ENCODE measurements at places on chromosomes 12 and 14. TPM values are rescaled to one million over a fixed set of nuclear protein-coding genes. Genes with fewer than 3 reads are reported as not detected.

SLC11A2 gene
- 60.9 TPM for total RNA-seq

SIX6 gene
- not detected for total RNA-seq

NELL2 gene
- not detected for total RNA-seq

FSCB gene
- not detected for total RNA-seq

C3AR1 gene
- not detected for total RNA-seq

IL23A gene
- 0.61 TPM for total RNA-seq

SLC24A4 gene
- total RNA-seq = not detected

KITLG gene
- 4.8 TPM for total RNA-seq

- H3K4me3 ChIP-seq = no peak overlapping the region
- no peaks in the 10 kb centered on the region for H3K36me3 ChIP-seq
- no peak overlapping the region for H3K27ac ChIP-seq
Observed at GRCh38 chr12:52364901-52365489, 2.3 kb downstream of the KRT85 start.

DNA sequence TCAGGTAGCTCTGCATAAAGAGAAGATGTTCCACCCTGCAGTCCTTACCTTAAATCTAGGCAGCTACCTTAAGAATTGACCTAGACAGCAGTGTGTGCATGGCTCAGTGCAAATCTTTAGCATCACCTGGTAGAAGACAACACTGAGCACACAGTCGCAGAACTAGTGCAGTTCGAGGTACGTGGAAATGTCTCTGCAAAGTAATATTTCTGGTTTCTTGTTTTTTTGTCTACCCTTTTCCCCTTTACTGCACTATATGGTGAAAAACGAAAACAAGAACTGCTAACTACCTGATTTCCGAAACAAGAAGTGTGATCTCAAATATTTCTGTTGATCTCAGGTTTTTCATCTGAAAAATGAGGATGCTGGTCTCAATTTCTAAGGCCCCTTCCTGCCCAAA lies 82.5 kb downstream of the ETV6 start:
- H3K4me3 ChIP-seq = no peak overlapping the region
- H3K36me3 ChIP-seq = no peaks in the 10 kb centered on the region
- H3K27me3 ChIP-seq = no peaks in the 10 kb centered on the region
- peaks cover 18% of the 10 kb centered on the region for H3K4me1 ChIP-seq

- peak overlapping the region; percentile 66 for H3K27ac ChIP-seq
- H3K4me3 ChIP-seq = no peak overlapping the region
- peaks cover 10% of the 10 kb centered on the region for H3K36me3 ChIP-seq
- no peaks in the 10 kb centered on the region for H3K27me3 ChIP-seq
- peak; percentile 96 for DNase-seq
Observed at GRCh38 chr14:68941820-68942219, 37.3 kb downstream of the ACTN1 start.

DNA sequence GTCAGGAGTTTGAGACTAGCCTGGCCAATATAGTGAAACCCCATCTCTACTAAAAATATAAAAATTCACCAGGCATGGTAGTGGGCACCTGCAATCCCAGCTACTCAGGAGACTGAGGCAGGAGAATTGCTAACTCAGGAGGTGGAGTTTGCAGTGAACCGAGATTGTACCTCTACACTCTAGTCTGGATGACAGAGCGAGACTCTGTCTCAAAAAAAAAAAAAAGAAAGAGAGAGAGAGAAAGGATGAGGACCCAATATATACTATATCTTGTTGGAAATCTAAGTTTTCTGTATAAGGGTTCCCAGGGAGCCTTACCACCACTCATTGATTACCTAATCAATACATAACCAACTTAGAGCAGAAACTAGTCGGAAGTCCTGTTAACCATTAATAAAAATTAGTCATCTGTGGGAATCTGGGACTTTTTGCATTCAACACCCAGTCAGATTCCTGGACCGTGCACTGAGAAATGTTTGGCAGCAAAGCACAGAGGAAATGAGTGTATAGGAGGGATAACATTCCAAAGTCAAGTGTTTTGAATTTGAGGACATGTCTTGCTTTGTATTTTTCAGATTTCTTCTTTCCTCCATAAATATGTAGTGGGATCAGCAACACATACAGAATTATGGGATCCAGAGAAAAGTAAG lies 44.8 kb upstream of the NR2C1 start:
- peak overlapping the region; percentile 70 for H3K27ac ChIP-seq
- H3K36me3 ChIP-seq = peaks cover 16% of the 10 kb centered on the region
- H3K4me1 ChIP-seq = peaks cover 28% of the 10 kb centered on the region

DNA sequence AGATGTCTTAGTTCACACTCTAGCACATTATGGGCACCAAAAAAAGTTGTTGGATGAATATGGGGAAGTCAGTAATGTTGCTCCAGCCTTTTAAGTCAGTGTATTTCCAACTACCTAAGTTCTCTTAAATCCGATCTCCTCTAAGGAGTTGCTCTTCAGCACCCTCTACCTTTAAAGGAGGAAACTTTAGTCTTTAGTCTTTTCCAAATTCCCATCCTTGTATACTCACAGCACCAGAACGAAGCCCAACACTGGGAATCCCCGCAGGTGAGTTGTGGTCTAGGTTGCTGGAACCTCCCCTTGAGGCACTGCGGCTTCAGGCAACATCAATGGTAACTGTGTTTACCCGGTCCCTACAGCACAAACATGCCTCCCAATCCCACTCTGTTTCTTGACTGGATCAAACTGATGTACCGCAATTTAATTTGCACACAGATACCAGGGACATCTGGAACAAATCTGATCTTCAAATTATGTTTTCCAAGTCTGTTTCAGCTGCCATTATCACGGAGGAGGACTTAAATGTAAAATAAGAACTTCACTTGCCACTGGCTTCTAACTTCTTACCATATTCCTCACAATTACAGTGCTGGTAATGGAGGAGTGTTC lies 179.0 kb downstream of the FOXN3 start:
- no peaks in the 10 kb centered on the region for H3K4me1 ChIP-seq
- DNase-seq = peak; percentile 24
- H3K4me3 ChIP-seq = no peak overlapping the region
- no peak overlapping the region for H3K27ac ChIP-seq
- H3K27me3 ChIP-seq = no peaks in the 10 kb centered on the region

DNA sequence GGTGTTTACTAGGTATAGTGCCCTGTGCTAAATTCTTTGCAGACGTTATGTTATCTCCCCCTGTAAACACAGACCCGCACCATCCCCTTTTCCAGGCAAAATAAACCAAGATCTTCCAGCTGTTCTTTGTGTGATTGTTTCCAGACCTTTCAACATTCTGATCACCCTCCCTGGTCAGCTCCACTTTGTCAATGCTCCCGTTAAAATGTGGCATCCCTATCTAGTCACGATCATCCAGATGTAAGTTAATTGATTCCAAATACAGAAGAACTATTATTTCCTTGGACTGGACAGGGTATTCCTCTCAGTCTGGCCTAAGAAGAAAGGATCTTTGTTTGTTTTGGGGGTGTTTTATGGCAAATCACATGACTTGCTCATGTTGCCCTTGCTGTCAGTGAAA lies 127.6 kb upstream of the ARID2 start:
- no peak overlapping the region for H3K4me3 ChIP-seq
- no peaks in the 10 kb centered on the region for H3K36me3 ChIP-seq
- no peaks in the 10 kb centered on the region for H3K27me3 ChIP-seq
- no peak for DNase-seq

- H3K27me3 ChIP-seq = peaks cover 70% of the 10 kb centered on the region
- H3K27ac ChIP-seq = peak overlapping the region; percentile 4
- H3K4me3 ChIP-seq = no peak overlapping the region
- no peaks in the 10 kb centered on the region for H3K4me1 ChIP-seq
- DNase-seq = no peak
Observed at GRCh38 chr12:130982565-130983225, 29.0 kb downstream of the ADGRD1 start.

DNA sequence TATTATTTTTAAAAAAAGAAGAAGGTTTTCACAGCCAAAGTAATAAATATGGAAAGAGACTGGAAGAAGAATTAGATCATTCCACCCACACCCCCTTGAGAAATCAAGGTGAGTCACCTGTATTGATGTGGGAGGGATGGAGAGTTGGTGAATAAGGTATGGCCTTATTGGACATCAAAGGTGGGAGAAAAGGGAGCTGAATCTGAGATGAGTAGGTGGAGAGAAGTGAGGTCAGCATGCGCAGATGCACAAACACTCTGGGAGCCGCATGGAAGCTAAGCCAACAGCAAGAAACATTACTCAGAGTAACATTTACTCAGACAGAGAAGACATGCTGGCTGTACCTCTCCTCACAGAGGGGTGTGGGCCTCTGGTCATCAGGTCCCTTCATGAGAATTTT lies 113.1 kb upstream of the FOXG1 start:
- no peaks in the 10 kb centered on the region for H3K36me3 ChIP-seq
- peak; percentile 87 for DNase-seq
- peak overlapping the region; percentile 2 for H3K4me3 ChIP-seq
- peaks cover 37% of the 10 kb centered on the region for H3K4me1 ChIP-seq

GRCh38 chr12:2783936-2784600 lies 10.7 kb upstream of the FKBP4 start:
- H3K4me1 ChIP-seq = peaks cover 6% of the 10 kb centered on the region
- H3K27ac ChIP-seq = no peak overlapping the region
- H3K27me3 ChIP-seq = peaks cover 80% of the 10 kb centered on the region

GRCh38 chr14:28983279-28983678 lies 216.7 kb downstream of the FOXG1 start:
- no peak for DNase-seq
- peaks cover 100% of the 10 kb centered on the region for H3K27me3 ChIP-seq
- no peak overlapping the region for H3K4me3 ChIP-seq
- no peak overlapping the region for H3K27ac ChIP-seq

DNA sequence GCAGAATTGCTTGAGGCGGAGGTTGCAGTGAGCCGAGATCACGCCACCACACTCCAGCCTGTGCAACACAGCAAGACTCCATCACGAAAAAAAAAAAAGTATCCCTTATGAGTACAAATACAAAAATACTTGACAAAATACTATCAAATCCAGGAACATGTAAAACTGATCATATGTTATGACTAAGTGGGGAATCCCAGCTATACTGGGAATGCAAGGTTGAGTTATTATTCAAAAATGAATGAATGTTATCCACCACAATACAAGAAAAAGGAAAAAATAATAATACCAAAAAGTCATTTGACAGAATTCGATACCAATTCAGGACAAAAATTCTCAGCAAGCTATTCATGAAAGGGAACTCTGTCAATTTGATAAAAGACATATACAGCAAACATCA lies 32.6 kb downstream of the MOK start:
- H3K4me1 ChIP-seq = peaks cover 5% of the 10 kb centered on the region
- H3K4me3 ChIP-seq = no peak overlapping the region
- no peaks in the 10 kb centered on the region for H3K27me3 ChIP-seq
- no peak for DNase-seq

- no peaks in the 10 kb centered on the region for H3K36me3 ChIP-seq
- no peak overlapping the region for H3K4me3 ChIP-seq
- no peaks in the 10 kb centered on the region for H3K4me1 ChIP-seq
- no peak overlapping the region for H3K27ac ChIP-seq
- DNase-seq = no peak
Observed at GRCh38 chr14:64281805-64282204, 12.4 kb downstream of the ESR2 start.

DNA sequence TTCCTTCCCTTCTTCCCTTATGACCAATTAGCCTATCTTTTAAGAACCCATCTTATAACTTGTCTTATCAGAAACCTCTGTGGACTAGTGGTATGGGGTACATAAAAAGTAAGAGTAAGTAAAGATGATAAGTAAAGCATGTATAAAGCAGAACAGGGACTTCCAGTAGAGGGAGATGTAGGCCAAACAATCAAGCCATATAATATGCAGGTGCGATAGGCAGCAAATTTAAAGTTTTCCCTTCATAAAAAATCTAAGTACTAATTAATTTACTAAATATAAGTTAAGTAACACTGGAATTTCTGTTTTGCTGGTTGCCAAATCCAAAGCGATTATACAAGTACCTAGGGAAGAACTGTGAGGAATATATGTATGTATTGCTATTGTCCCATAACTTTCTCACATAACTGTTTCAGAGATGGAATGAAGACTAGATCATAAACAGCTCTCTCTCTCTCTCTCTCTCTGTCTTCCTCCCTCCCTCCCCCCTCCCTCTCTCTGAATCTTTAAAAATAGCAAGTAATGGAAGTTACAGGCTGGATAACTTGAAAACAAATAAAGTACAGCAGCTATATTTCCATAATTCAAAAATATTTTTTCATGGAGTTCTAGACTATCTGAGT lies 25.7 kb downstream of the METTL25 start:
- H3K4me1 ChIP-seq = no peaks in the 10 kb centered on the region
- H3K36me3 ChIP-seq = no peaks in the 10 kb centered on the region
- DNase-seq = peak; percentile 51
- no peaks in the 10 kb centered on the region for H3K27me3 ChIP-seq
- H3K4me3 ChIP-seq = no peak overlapping the region
- H3K27ac ChIP-seq = no peak overlapping the region

- H3K27ac ChIP-seq = no peak overlapping the region
- no peak for DNase-seq
- H3K36me3 ChIP-seq = no peaks in the 10 kb centered on the region
Observed at GRCh38 chr12:52189376-52190174, 2.2 kb downstream of the KRT80 start.

- no peaks in the 10 kb centered on the region for H3K36me3 ChIP-seq
- DNase-seq = no peak
- no peaks in the 10 kb centered on the region for H3K27me3 ChIP-seq
- H3K4me1 ChIP-seq = peaks cover 19% of the 10 kb centered on the region
- no peak overlapping the region for H3K4me3 ChIP-seq
Observed at GRCh38 chr14:96103560-96104460, 64.6 kb downstream of the C14orf132 start.

GRCh38 chr12:132828706-132829534 lies at the start of gene GOLGA3:
Gene GOLGA3, minus strand, starts transcription at chr12:132828869. Its CDS starts 6,741 bp downstream, at chr12:132822128.
- H3K4me1 ChIP-seq = peaks cover 10% of the 10 kb centered on the region
- peak within 1 kb of the TSS; percentile 100 for H3K27ac ChIP-seq
- peaks cover 47% of the 10 kb centered on the region for H3K36me3 ChIP-seq
- H3K4me3 ChIP-seq = peak within 1 kb of the TSS; percentile 94
- no peaks in the 10 kb centered on the region for H3K27me3 ChIP-seq

- peaks cover 53% of the 10 kb centered on the region for H3K27me3 ChIP-seq
- peaks cover 5% of the 10 kb centered on the region for H3K4me1 ChIP-seq
- H3K4me3 ChIP-seq = no peak overlapping the region
- no peak overlapping the region for H3K27ac ChIP-seq
Observed at GRCh38 chr14:26925876-26926584, 328.2 kb upstream of the NOVA1 start.

- peaks cover 66% of the 10 kb centered on the region for H3K27me3 ChIP-seq
- no peak overlapping the region for H3K27ac ChIP-seq
- no peaks in the 10 kb centered on the region for H3K4me1 ChIP-seq
- DNase-seq = no peak
- H3K4me3 ChIP-seq = no peak overlapping the region
Observed at GRCh38 chr12:41264281-41264680, 76.2 kb downstream of the PDZRN4 start.

GRCh38 chr12:110059651-110060000 lies 11.3 kb upstream of the C12orf76 start:
- no peaks in the 10 kb centered on the region for H3K27me3 ChIP-seq
- H3K4me3 ChIP-seq = no peak overlapping the region
- DNase-seq = no peak
- H3K27ac ChIP-seq = no peak overlapping the region
- no peaks in the 10 kb centered on the region for H3K36me3 ChIP-seq

Data from MCF 10A (cell line).